ENCODE measurements at places on chromosomes 4 and X.

GRCh38 chr4:100548200-100548560 lies 30.4 kb upstream of the EMCN start:
- no peak for DNase-seq

DNA sequence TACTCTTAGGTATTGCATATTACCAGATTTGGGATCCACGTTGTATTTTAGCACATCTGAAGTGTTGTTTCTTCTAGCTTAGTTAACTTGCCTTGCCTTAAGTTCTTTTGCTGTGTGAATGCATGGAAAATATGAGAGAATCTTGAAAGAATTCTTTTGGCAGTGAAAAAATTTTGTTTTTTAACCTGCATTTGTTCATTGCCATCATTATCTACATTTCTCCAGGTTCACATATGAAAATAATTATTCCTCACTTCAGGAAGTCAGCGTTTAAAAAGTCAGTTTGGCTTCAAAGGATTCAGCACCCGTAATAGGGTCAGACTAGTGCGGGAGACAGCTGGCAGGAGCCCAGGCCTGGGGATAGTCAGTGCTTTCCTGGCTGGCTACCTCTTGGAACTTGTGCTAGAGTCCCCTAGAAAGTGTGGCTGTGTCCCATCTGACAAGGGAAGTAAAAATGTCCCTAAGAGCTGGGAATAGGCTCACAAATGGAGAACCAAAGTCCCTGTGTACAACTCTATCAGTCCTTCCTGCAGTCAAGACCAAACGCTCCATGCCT lies 251.9 kb upstream of the KLF3 start:
- no peak for DNase-seq

DNA sequence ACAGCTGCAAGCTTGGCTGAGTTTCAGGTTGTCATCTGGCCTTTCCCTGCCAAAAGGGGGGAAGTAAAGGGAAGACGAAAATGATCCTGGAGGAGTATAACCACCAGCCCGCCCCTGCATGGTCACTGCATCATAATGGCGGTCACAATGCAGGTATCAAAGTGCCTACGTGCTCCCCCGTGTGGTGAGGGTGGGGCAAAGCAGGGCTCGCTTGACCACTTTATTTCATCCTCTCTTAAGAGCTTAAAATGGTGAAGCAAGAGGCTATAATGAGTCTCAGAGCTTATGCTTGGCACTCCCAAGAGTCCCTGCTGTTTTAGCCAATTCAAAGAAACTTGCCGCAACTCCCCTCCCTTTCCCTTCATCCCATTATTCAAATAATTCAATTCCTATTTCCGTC lies 105.6 kb downstream of the APOOL start:
- no peak for DNase-seq

GRCh38 chr4:8906668-8906970 lies 35.0 kb upstream of the HMX1 start:
- no peak for DNase-seq

DNA sequence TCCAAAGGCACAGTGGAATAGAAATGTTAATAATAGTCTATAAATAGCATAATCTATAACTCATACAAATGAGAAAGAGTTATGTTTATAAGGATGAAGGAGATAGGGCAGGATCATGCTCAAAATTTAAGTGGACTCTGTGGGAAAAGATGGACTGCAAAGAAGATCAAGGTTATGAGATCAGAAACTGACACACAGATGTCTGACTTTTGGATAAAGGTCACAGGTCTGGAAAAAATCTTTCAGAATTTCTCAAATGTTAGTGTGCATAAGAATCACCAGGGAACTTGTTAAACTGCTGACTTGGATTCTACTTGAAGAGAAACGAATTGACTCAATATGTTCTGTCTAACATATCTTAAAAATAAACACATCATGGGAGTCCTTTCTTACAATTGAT lies 104.1 kb downstream of the FSTL5 start:
- DNase-seq, result no peak

- DNase-seq, result no peak
Measured at GRCh38 chr4:90081432-90082144, 45.6 kb upstream of the CCSER1 start.

DNA sequence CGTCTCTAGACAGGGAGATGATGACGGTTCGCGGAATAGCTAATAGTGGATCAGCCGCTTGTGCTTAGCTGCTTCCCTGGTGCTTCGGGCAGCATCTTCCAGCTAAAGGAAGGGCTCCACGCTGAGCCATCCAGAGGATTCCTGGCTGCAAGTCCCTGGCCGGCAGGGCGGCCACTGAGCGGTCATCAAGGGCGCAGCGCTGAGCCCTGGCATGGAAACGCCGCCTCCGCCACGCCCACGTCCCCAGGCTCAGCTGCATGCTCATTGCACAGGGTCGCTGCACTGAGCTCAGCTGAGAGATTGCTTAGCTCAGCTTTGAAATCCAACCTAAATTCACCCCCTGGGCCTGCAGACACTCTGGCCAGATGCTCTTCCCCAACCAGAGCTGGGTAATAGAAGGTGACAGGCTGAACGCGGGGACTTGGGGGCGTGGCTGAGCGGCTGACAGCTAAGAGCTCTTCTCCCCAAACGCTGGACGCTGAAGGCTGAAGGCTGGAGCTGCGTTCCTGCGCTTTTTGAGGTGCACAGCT lies 118.2 kb upstream of the KIT start:
- DNase-seq, result peak; percentile 39

- peak; percentile 71 for DNase-seq
Measured at GRCh38 chr4:112938461-112939058, 110.9 kb upstream of the ANK2 start.

GRCh38 chr4:153257151-153257620 lies 52.9 kb downstream of the TRIM2 start:
- DNase-seq, result peak; percentile 80

GRCh38 chrX:149131774-149132173 lies 373.3 kb downstream of the IDS start:
- no peak for DNase-seq

DNA sequence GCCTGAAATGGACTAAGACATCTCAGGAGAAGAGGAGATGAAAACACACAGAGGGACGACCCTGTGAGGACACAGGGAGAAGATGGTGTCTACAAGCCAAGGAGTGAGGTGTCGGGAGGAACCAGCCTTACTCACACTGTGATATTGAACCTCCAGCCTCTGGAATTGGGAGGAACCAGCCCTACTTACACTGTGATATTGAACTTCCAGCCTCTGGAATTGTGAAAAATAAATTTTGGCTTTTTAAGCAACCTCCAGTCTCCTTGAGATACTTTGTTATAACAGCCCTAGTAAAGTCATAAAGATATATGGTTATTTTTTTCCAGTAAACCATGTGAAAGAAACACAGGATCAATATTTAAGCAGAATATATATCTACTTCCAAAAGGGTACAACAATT lies 76.5 kb downstream of the DHRSX start:
- no peak for DNase-seq

GRCh38 chr4:44160776-44161367 lies 287.7 kb downstream of the KCTD8 start:
- DNase-seq, result no peak

DNA sequence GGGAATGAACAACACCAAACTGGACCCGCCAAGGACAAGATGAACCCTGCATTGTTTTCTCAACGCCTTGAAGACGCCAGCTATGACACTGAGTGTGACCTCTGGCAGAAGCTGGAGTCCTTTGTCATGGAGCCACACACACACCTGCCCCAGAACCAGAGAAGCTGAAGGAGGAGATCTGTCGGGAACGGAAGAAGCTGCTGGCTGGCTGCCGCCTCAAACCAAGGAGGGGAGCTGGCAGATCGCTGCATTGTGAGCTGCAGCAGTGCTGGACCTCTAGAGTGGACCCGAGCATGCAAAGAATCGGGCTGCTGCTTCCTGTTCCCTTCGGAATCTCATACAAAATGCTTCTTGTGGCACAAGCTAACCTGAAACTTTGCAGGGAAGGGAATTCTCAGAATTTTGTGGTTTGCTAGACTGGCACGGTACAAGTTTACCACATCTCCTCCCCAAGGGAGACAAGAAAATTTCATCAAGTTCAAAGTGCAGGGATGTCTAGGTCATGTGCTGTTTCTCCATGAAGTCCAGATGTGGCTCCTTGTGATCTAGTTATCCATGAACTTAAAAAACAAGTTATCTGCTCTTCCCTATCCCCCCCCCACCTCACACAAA lies 23.4 kb upstream of the GLRB start:
- DNase-seq, result no peak

DNA sequence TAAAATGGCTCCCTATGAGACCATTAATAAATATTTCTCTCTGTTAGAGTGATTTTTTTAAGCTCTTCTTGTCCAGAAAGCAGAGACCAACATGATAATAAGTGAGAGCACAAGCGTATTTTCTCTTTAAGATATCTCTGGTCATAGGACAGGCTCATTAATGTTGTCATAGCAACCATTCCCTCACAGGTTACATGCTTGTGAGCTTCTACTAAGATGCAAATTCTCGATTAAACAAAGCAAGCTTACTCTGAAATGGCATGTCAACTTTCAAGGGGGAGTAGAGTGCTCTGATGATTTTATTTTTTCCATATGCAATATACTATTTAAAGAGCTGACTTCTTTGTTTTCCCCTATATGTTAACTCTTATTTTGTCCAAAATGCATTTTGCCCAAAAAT lies 487.2 kb upstream of the LCORL start:
- no peak for DNase-seq

- no peak for DNase-seq
Measured at GRCh38 chrX:108123591-108124366, 32.2 kb downstream of the ATG4A start.

DNA sequence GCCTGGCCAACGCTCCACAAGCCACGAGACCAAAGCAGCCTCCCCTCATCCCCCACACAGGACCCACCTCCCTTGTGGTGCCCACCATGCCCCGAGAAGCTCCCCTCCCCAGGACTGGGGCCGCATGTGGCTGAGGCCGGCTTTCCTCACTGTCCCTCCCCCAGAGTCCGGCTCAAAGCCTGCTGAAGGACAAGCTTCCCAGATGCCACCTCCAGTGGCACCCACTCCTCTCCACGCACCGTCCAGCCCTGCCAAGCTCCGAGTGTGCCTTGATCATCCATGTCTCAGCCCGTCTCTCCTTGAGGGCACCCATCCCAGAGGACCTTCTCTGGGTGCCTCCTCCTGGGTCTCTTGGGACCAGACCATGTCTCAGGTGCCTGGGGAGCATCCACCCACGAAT lies 58.8 kb upstream of the MXD4 start:
- no peak for DNase-seq

GRCh38 chrX:57211906-57212305 lies 74.6 kb upstream of the FAAH2 start:
- DNase-seq, result no peak

GRCh38 chr4:174352061-174352819 lies 68.5 kb downstream of the CEP44 start:
- no peak for DNase-seq

- no peak for DNase-seq
Measured at GRCh38 chr4:182644683-182645050, 272.5 kb downstream of the DCTD start.

GRCh38 chr4:88809576-88810219 lies 112.1 kb upstream of the NAP1L5 start:
- DNase-seq, result peak; percentile 12

DNA sequence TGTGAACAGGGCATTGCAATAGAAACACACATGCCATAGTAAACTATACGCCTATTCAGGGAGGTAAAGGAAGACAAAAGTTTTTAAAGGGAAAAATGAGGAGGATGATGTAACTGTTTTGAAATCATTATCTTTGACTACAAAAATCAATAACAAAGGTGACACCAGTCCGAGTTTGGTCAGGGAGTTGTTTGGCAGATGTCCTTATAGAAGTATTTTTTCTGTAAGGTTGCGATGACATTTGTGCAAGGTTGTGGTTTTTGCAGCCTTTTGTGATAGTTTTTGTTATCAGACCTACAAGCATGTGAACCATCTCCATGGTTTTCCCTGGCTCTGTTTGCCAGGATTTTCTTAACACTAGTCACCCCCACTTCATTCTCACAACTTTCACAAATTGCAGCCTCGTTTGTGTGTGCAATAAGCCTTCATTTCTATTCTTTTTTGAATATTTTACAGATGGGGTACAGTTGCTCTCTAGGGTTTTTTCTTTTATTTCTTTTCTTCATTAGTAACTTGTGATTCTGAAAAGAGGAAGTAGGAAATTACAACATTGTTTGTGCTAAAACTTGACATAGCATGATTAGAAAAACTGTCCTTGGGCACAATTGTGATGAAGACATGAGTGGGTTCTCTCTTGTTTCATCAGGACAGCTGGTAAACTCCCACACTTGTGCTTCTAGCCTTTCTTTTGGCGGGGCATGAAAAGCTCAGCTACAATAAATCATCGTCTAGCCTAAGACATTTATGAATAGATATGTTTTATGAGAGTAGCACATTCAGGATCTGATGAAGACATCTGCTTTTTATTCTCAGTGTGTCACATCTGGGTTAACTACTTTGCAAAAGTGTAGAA lies 60.2 kb upstream of the PNPLA4 start:
- no peak for DNase-seq

GRCh38 chrX:42714981-42715700 lies 62.8 kb downstream of the PPP1R2C start:
- peak; percentile 67 for DNase-seq

GRCh38 chr4:68347845-68348244 lies 2.0 kb downstream of the YTHDC1 start:
- DNase-seq, result no peak

GRCh38 chrX:11764602-11765067 lies 6.6 kb downstream of the MSL3 start:
- no peak for DNase-seq

DNA sequence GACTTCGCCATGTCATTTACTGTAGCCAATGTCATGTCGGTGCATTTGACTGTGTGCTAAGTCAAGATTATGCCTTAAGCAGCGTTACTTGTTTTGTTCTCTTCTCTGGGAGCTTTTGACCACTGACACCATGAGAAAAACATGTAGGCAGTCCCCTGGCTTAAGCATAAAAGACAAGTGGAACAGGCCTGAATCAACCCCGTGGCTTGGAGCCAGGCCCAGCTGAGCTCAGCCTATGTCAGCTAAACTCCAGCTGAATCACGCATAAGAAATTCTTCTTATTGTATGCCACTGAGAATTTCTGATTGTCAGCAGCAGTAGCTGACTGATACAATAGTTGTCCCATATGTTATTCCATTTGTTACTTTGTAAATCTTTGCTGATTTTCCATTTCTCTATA lies 261.9 kb downstream of the CBLL2 start:
- DNase-seq, result no peak

- DNase-seq, result no peak
Measured at GRCh38 chrX:64097891-64098290, 107.6 kb downstream of the AMER1 start.

DNA sequence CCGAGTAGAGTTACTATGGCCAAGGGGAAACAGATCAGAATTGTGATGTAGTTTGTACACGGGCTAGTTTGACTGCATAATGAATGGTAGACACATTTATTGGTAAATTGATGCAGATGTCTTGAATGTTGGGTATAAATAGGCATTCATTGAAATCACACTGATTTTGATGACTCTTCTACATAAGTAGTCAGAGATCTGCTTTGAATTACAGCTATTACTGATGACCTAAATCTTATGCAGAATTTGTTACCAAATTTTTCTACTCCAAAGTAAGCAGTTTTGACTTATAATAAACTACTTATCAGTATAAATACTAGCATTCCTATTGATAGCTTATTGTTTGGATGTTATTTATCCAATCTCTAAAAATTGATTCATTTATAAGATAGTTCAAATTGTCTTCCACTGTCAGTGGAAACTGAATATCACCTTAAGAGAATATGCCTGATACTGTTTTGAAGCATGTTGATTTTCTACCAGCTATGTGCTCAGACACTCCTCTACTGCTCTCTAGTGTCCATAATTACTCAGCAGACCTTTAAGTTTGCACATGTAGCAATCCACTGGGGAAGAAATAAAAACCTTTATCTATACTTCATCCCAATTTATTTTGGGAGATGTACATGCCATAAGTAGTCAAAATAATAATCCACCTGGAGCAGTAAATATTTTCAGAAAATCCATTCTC lies 120.3 kb downstream of the RASL11B start:
- DNase-seq, result peak; percentile 62

- no peak for DNase-seq
Measured at GRCh38 chr4:4613641-4614286, 71.9 kb upstream of the STX18 start.
